GM19239 (cell line): ENCODE measurements at places on chromosomes 4 and X.

DNA sequence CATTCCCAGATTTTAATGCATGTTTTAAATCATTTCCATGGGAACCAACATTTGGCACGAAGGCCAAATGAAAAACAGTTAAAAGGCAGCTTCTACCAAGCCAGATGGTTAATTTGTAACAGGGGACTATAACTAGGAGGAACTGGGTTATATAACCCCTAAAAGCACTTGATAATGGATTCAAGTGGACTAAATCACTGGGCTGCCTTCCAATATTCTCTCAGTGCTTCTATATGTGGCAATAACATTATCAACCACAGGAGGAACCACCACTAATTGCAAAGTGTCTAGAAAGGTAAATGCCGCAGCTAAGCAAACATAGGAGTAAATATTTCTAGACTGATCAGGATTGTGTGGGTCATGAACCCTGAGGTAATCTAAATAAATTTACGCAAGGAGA is 391.5 kb downstream of the UBE2NL start:
- DNase-seq = no peak

- DNase-seq = no peak
Measured at GRCh38 chrX:7085879-7086278, 61.6 kb upstream of the STS start.

DNA sequence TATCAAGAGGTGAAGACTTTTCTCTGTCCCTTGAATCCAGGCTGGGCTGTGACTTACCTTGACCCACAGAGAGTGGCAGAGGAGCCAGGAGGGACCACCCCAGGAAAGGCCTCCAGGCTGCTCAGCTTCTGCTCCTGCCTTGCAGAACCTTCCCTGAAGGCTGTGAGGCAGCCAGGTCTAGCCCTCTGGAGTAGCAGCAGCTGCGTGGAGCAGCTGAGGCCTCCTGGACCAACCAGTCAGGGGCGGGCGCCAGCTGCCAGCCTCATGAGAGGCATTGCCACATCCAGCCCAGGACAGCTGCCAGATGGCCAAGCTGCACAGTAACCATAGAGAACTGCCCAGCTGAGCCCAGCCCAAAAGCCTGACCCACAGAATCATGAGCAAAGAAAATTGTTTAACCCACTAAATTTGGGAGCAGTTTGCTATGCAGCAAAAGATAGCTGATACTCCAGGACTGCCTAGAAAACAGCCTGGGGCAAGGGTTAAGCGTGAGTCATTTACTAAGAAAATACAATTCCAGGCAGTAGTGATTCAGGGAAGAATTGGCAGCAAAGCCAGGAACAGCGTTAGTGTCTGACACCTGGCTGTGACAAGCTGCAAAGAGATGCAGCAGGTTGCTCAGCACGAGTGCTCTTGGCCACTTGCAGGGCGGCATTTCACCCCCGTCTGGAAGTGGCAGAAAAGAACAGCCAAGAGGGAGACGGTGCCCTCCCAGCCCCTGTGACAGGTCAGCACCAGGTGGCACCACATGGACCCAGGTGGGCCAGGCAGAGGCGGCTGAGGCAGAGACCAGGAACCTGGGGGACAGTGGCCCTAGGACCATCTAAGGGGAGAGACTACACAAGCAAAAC is 14.7 kb upstream of the PDE6B start:
- no peak for DNase-seq

GRCh38 chrX:141941234-141941633 is 37.5 kb downstream of the MAGEC1 start:
- DNase-seq = no peak

GRCh38 chr4:121827853-121828252 is 4.2 kb upstream of the CCNA2 start:
- no peak for DNase-seq

DNA sequence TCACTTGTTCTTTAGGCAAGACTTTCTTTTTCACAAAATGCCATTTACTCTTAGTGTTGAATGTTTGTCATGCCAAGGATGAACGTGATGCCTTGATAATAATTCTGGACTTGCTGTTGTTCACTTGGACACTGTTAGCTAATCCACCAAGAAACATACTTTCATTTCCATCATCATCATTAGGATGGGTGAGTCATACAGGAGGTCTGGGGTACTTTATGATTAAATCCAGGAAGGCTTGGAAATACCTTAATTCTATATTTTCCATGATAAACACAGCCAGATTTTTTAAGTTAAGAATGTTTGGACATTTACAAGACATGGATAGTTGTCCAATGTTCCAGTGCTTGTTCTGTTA is 260.7 kb upstream of the GIMD1 start:
- DNase-seq = no peak

- DNase-seq = no peak
Measured at GRCh38 chr4:111400741-111401140, 744.5 kb upstream of the FAM241A start.

DNA sequence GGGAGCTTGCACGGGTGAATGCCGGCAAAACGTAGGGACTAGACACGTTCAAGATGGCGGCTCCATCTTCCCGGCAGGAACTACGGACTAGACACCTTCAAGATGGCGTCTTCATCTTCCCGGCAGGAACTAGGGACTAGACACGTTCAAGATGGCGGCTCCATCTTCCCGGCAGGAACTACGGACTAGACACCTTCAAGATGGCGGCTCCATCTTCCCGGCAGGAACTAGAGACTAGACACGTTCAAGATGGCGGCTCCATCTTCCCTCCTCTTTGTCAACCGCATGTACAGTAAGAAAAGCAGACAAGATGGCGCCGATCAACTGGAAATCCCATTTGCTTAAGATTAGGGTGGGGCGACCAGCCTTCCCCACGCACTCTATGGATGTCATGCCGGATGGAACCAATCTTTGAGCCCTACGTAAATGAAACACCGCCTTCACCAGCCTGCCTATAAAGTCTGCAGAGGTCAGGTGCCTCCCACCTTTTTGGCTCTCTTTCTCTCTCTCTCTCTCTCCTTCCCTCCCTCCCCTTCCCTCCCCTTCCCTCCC is 222.4 kb downstream of the CRLF2 start:
- DNase-seq = no peak

DNA sequence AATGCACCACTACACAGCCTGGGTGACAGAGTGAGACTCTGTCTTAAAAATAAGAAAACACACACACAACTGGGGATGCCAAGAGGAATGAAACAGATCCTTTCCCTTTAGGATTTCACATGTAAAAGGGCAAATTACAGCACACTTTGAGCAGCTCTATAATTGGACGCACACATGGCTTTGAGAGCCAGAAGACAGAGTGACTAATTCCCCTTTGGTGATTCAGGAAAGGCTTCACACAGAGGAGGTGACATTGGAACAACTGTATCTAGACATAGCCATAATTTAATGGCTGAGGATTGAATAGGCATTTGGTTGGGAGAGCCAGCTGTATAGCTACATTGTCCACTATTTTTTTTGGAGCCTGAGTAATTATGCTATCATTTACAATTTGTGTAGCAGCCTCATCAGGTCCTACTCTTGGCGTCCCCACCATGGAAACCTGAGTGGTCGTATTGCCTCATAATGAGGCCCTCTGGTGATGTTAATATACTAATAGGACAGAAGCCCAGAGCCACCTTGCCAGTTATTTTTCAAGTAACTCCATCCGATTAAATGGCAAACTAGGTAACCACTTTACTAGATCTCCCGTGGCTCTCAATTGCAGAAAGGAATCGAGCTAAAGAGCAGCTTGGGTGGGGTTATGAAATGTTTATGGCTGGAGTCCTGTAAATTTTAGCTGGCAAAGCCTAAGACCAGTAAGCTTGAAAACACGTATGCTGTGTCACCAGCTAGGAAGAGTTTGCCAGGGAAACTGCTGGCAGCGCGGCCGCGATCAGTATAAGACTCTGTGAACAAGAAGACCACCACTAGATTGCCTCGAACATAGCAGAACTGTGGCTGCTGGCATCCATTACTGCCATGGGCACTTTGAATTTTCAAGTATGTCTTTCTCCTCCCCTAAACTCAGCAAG is 8.5 kb upstream of the PPEF1 start:
- no peak for DNase-seq
